ENCODE measurements at places on chromosomes 1 and 21.

- H3K4me1 ChIP-seq = no peaks in the 10 kb centered on the region
- H3K27me3 ChIP-seq = no peaks in the 10 kb centered on the region
- no peaks in the 10 kb centered on the region for H3K36me3 ChIP-seq
- DNase-seq = no peak
Measured at GRCh38 chr1:41314376-41315145, 46.7 kb upstream of the FOXO6 start.

GRCh38 chr1:217272385-217272784 is 358.5 kb downstream of the GPATCH2 start:
- no peaks in the 10 kb centered on the region for H3K36me3 ChIP-seq
- no peak overlapping the region for H3K4me3 ChIP-seq
- H3K4me1 ChIP-seq = no peaks in the 10 kb centered on the region
- H3K27ac ChIP-seq = no peak overlapping the region
- no peak for DNase-seq
- no peaks in the 10 kb centered on the region for H3K27me3 ChIP-seq

- H3K4me1 ChIP-seq = peaks cover 9% of the 10 kb centered on the region
- no peak overlapping the region for H3K27ac ChIP-seq
- H3K4me3 ChIP-seq = no peak overlapping the region
Measured at GRCh38 chr1:94093396-94093795, 27.6 kb downstream of the ABCA4 start.

DNA sequence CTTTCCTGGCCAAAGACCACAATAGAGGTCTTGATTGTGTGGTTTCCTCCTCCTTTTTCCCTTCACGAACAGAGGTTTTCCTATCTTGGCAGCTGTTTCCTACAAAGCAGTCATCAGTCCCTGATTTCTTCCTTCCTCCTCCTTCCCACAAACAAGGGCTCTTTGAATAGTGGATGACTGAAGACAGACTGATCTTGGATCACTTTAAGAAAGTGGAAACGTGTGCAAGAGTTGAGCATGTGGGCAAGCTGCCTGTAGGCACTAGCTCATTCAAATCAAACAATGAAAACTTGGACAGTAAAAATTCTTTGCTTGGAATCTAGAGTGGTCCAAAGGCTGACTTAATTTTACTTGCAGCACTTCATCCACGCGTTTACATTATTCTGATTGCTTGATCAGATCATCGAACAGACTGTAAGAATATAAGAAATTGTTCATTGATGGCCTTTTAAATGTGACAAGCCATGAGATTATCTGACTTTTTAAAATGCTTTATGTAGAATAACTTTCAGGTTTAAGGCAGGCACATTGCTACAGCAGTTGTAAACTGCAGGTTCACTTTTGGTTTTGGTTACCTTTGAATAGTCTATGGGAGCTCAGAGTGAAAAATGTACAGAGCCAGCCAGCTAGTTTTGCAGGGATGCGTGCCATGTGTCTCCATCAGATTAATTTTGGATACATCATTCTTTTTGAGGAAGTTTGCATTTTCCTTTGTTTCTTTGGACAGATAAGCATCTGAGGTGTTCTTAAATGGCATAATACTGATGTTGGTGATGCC is 34.4 kb downstream of the ADGRL2 start:
- no peaks in the 10 kb centered on the region for H3K27me3 ChIP-seq
- no peaks in the 10 kb centered on the region for H3K36me3 ChIP-seq

GRCh38 chr1:207006914-207007313 is 25.6 kb downstream of the C1orf116 start:
- H3K4me1 ChIP-seq = no peaks in the 10 kb centered on the region
- no peak overlapping the region for H3K27ac ChIP-seq
- no peaks in the 10 kb centered on the region for H3K27me3 ChIP-seq
- no peak overlapping the region for H3K4me3 ChIP-seq

DNA sequence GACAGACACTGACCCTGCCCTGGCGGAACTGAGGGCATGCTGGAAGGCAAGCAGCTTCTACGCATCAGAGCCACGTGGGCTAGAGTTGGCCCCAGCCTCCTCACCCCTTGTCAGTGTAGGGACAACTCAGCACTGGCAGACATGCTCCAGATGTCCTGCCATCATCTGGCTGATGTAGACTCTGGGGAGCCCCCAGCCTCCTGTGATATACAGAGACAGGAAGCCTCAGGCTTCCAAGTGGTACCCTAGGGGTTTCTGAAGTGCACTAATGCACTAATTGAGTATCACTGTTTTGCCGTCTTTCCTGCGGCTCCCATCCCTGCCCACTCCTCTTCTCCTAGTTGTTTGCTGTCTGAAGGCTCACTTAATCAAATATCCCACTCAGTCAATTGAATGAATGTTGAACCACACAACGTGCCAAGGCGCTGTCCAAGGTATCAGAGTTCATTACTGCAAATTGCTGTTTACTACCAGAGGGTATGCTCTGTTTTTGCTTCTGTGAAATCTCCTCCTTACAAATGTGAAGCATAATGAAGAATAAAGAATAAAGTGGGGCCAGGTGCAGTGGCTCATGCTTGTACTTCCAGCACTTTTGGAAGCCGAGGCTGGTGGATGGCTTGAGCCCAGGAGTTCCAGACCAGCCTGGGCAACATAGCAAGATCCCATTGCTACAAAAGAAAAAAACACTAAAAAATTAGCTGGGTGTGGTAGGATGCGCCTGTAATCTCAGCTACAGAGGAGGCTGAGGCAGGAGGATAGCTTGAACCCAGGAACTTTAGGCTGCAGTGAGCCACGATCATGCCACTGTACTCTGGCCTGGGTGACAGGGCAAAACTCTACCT is 76.4 kb upstream of the ZBTB18 start:
- no peak overlapping the region for H3K27ac ChIP-seq
- H3K4me3 ChIP-seq = no peak overlapping the region
- H3K4me1 ChIP-seq = no peaks in the 10 kb centered on the region
- H3K36me3 ChIP-seq = no peaks in the 10 kb centered on the region

DNA sequence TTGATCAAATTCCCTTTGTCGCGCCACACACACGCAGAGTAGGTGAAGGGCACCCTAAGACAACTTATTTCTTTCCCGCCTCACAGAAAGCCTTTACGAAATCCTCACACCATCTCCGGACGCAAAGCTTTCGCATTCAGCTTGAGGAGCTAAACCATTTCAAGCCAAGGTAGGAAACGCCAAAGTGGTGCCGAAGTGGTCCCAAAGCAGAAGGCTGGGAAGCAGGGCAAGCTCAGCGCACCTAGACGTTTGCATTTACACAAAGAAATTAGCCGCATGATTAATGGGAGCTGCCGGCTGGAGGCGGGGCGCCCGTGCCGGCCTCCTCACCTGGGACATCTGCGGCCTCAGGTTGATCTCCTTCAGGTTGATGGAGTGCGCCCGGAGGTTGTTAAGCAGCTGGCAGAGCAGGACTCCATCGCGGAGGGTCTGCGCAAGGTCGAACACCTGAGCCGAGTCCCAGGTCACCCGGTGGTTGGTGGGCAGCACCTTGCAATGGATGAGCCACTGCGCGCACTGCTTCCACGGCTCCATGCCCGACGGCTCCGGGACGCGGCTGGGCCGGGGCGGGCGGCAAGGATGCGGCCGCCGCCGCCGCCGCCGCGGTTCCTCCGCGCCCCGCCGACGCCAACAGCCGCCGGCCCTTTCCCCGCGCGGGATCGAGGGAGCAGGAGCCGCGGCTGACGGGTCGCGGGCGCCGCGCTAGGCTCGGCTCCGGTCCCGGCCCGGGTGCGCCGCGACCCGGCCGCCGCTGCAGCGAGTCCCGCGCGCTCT is 457 bp downstream of the VAV3 start:
- H3K4me1 ChIP-seq = peaks cover 18% of the 10 kb centered on the region
- H3K27ac ChIP-seq = peak overlapping the region; percentile 83
- H3K4me3 ChIP-seq = peak overlapping the region; percentile 84
- H3K36me3 ChIP-seq = no peaks in the 10 kb centered on the region
- peak; percentile 37 for DNase-seq

DNA sequence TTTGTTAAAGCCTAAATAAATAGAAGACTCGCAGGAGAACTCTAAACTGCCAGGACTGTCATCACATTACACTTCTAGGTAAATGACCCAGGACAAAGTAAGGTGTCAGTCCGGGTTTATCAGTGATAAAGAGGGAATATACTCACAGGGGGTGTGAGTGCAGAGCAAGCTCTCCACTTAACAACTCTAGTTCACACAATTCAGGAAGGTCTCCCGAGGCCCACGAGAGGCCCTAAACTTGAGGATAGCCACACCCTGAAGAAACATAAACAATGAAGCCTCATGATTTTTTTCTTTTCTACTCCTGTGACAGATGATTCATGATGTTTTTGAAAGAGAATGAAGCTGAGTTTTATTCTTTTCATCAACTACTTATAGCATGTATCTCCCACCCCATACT is 65.6 kb upstream of the EXO1 start:
- H3K27me3 ChIP-seq = no peaks in the 10 kb centered on the region
- no peak overlapping the region for H3K4me3 ChIP-seq
- no peak for DNase-seq
- H3K27ac ChIP-seq = no peak overlapping the region

DNA sequence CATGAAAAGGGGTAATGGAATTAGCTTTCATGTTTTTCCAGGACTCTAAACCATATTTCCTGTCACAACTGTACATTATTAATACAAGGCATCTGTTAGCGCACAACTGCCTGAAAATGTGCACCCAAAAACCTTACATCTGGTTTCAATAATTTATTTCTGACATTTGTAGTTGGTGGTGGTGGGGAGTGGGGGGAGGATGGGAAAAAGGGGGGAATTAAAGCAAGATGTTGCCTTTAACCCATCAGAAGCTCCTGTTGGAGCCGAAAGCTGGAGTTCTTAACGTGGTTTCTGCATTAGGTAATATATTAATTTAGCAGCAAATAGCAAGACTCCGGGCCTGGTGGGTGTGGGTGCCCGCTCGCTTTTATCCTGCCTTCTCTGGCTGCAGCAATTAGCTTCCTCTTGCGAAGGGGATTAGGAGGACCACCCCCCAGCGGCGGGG is 36.9 kb upstream of the HHAT start:
- H3K36me3 ChIP-seq = no peaks in the 10 kb centered on the region
- H3K27me3 ChIP-seq = peaks cover 3% of the 10 kb centered on the region
- no peak overlapping the region for H3K4me3 ChIP-seq
- no peak overlapping the region for H3K27ac ChIP-seq
- H3K4me1 ChIP-seq = peaks cover 11% of the 10 kb centered on the region

DNA sequence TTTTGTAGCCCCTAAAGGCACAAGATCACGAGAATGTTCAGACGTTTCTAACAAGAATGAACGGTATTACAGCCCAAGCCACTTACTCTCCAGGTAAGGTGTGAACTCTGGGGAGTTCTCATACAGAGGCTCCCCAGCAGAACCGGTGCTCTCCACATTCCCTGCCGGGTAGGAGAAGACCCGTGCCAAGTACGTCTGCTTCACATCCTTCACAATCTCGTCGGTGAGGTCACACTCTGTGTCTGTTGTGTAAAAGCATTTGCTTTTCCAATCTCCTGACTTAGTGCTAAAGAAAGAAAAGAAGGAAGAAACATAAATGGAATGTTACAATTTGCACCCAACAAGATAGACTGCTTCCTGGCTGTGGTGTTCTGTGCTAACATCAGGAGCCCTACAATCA is 5.7 kb downstream of the F3 start:
- peaks cover 1% of the 10 kb centered on the region for H3K4me1 ChIP-seq
- H3K27ac ChIP-seq = no peak overlapping the region
- H3K4me3 ChIP-seq = no peak overlapping the region
- H3K27me3 ChIP-seq = peaks cover 14% of the 10 kb centered on the region

GRCh38 chr1:68442822-68443556 is 6.8 kb downstream of the RPE65 start:
- H3K4me3 ChIP-seq = no peak overlapping the region
- H3K27me3 ChIP-seq = no peaks in the 10 kb centered on the region
- H3K27ac ChIP-seq = no peak overlapping the region
- no peak for DNase-seq

DNA sequence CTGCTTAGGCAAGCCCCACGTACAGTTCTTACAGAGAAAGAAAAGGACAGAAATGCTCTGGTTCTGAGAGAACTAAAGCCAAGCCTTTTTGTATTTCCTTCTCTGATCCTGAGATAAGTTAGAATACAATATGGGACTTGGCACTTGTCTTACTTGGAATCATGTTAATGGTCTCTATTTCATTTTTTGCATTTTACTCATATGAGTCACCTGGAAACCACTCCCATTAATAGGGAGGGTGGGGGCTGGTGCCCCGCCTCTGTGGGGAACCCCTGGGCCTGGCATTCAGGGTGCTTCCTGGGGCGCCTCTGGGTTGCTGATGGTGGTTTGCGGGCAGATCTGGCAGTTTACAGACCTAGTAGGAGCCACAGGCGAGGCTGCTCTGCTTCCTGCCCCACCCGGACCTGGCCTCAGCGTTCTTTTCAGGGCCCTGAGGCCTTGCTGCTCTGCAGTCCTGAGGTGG is 26.7 kb downstream of the TSPAN2 start:
- no peaks in the 10 kb centered on the region for H3K27me3 ChIP-seq
- DNase-seq = peak; percentile 97
- peaks cover 24% of the 10 kb centered on the region for H3K4me1 ChIP-seq
- peak overlapping the region; percentile 72 for H3K27ac ChIP-seq
- no peak overlapping the region for H3K4me3 ChIP-seq
- peaks cover 8% of the 10 kb centered on the region for H3K36me3 ChIP-seq

DNA sequence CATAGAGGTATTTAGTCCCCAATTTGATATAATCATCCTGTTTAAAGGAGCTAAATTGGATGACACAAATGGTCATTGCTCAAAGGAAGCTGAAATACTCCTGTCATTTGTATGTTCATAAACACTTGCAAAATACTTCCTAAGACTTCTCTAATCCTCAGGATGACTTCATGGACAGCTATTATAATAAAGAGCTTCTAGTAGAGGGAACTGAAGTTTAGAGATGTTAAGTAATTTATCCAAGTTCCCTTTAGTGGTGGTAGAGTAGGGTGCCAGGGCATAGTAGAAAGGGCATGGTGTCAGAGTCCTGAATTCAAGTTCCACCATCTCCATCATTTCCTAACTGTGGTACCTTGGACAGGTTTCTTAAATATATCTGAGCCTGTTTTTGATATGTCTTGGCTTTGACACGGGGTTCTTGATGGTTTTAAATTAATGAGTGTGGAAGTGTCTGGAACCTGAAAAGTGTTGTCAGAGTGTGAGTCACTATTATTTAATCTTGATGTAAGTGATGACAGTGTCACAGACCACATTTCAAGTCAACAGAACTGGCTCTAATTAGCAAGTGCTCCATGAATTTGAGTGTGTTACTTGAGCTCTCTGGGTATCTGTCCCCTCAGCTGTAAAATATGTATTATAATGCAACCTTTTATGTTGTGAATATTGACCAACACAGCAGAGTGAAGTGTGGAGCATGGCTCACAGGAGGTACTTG is 12.1 kb upstream of the GBP6 start:
- no peak overlapping the region for H3K27ac ChIP-seq
- DNase-seq = no peak

DNA sequence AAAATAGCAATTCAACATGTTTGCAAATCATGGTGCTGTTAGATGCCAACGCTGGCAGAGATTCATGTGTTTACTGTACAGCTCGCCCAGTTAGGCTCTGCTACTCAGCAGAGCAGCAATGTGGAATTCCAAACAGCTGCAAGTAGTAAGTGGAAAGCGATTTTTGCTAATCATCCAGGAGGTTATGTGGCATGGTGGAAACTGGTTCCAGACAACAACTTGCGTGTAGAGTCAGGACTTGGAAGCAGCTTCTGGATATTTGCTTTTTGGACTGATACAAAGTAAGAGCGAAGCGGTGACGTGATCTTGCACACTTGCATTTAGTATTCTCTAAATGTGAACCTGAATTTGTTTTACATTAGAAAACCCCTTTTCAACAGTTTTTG is 27.1 kb upstream of the HHAT start:
- DNase-seq = no peak
- H3K27me3 ChIP-seq = no peaks in the 10 kb centered on the region
- H3K4me1 ChIP-seq = no peaks in the 10 kb centered on the region

GRCh38 chr1:44631647-44632539 is 42.4 kb downstream of the TMEM53 start:
- H3K27me3 ChIP-seq = no peaks in the 10 kb centered on the region
- peaks cover 26% of the 10 kb centered on the region for H3K36me3 ChIP-seq
- H3K4me3 ChIP-seq = peak overlapping the region; percentile 79
- peaks cover 17% of the 10 kb centered on the region for H3K4me1 ChIP-seq
- peak overlapping the region; percentile 98 for H3K27ac ChIP-seq
